Stimulated activated CD4-positive, alpha-beta T cell treated with anti-CD3 and anti-CD28 coated beads, Interleukin-15, amount 100 ng/mL, for 1 hour (primary cell): ENCODE measurements at places on chromosomes 3 and 15.

- DNase-seq = no peak
Observed at GRCh38 chr3:66145408-66145733, 75.4 kb upstream of the SLC25A26 start.

DNA sequence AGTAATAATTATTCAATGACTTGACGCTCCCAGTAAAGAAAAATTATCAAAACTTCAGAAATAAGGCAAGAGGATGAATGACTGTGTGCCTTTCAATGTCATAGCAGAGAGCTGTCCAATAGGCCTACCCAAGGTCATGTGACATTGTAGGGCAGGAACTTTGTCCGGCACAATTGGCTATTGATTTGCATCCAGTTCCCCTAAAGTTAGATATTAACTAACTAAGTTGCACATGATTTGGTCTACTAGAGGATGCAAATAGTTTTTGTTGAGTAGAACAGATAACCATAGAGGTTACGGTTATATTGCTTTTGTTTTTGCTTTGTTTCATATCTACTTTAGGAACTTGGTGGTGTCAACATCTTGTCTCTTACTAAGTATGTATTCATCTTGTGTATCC lies 127.9 kb upstream of the PFN2 start:
- DNase-seq = no peak

GRCh38 chr3:153061938-153062528 lies 100.0 kb upstream of the RAP2B start:
- no peak for DNase-seq

GRCh38 chr15:81026836-81027599 lies 26.3 kb downstream of the TLNRD1 start:
- DNase-seq = no peak

DNA sequence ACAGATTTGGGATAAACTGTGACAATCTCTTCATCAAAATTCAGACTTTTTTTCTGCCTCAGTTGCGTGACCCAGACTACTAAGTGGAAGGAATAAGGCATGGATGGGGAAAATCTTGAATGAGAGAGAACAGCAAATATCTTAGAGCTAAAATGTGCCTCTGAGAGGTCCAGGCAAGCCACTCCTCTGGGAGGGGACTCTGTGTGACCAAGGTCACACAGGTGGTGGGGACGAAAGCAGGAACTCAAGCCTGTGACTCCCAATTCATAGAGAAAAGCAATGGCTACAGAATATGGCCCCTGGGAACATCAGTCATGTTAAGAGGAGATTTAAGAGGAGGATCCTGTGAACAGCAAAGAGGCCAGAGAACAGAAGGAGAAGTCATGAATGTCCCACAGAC lies 268.1 kb downstream of the FOXP1 start:
- no peak for DNase-seq

DNA sequence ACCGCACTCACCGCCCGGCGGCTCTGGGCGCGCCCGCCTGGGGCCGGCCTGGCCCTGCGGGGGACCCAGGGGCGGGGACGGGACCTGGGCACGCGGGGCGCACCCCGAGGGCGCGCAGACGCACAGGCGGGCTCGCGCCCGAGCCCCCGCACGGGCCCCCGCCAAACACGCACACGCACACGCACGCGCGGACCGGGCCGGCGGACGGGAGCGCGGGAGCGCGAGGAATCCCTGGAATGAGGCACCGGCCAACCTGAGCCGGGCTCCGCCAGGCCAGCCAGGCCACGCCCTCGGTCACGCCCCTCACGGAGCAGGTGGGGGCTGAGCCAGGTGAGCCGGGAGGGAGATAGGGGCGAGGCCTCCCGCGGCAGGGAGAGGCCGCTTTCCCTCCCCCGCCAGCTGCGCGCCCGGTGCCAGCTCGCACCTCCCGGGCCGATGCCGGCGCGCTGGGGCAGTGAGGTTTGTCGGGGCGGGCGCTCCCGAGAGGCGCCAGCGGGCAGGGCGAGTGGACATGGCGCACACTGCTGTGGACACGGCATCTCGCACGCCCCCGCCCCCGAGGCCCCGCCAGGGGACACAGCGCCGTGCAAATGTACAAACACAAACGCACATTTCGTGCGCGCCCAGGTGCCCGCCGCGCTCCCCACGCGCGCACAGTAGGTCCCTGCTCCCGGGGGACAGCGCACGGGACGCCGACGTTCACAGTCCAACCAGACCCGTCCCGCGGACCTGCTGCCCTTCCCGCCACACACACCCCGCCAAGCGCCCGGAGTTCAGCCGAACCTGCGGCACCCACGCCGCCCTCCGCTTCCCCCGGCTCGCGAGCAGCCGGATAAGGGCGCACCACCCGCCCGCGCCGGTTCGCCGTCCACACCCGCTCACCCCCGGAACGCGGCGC lies 75.9 kb upstream of the VGLL4 start:
- peak; percentile 65 for DNase-seq

GRCh38 chr3:156256256-156256655 lies 135.9 kb downstream of the KCNAB1 start:
- no peak for DNase-seq

DNA sequence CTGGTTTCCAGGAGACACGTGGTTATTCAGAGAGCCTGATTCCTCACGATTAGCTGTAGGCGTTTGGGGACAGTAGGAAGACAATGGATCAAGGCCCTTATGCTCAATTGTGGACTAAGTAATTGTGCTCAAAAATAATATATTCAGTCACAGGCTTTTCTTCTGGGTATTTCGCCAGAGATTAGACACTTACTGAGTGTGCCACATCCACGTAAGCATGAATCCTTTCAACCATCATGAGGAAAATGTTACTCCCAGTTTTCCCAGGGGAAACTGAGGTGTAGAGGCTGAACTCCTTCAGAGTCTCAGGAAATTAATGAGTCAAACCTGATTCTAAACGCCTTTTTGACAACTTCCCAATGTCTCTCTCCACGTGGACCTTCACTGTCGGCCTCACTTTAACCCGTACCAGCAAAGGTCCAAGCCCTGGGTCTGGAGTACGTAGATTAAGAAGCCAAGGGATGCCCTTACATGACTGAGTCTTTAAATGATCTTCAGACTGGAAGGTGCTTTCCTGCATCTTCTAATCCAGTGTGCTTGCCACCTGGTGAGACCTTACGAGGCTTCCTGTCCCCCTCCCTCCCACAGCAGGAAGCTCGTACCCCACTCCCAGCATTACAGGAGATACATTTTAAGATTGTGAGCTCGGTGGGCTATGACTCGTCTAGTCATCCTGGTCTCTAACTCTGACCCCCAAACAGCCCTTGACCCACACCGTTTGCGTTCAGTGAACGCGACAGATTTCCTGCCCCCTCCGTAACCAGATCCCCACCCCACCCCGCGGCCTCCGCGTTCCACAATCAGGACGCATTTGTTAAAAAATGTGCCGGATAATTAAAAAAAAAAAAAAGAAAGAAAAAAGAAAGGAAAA lies 1.7 kb downstream of the PKM start:
- DNase-seq = peak; percentile 14

DNA sequence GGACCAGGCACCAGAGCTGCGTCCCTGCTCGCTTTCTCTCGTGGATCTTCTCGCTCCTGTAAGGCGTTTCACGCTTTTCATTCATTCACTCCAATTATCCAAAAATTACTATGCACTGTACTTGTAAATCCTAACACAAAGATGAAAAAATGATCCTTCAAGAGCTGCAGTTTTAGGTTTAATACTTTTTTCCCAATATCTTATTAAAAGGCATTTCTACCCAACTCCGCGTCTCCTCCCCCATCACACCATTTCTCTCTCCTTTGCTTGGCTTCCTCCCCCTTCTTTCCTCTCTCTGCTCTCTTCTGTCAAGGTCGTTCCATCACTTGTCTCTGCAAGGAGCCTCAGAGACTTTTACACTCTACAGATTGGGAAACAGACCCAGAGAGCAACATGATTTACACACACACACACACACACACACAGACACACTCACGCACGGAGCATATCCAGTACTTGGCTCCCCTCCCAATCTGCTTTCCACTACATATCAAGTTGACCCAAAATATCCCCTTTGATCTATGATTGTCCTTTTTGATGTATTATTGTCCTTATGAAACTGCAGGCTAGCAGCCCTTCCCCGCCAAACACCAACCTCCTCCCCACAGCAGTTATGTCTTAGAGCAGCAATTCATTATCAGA lies 479 bp upstream of the CLDN1 start:
- no peak for DNase-seq

DNA sequence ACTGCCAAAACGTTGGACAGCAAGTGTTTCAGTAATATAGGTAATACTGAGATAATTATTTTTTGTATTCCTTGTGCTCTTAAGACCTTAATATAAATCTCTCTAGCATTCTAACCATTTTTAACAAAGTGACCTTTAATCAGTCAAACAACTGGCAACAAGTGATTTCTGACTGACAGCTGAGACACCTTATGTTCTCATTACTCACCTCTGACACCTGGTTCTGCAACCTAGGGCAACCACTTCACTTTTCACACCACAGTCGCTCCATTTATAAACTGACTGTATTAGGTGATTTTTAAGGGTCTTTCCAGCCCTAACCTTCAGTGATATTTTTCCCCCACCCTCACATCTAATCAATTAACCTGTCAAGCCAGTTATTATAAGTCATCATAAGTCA lies 60.4 kb upstream of the C15orf61 start:
- no peak for DNase-seq

DNA sequence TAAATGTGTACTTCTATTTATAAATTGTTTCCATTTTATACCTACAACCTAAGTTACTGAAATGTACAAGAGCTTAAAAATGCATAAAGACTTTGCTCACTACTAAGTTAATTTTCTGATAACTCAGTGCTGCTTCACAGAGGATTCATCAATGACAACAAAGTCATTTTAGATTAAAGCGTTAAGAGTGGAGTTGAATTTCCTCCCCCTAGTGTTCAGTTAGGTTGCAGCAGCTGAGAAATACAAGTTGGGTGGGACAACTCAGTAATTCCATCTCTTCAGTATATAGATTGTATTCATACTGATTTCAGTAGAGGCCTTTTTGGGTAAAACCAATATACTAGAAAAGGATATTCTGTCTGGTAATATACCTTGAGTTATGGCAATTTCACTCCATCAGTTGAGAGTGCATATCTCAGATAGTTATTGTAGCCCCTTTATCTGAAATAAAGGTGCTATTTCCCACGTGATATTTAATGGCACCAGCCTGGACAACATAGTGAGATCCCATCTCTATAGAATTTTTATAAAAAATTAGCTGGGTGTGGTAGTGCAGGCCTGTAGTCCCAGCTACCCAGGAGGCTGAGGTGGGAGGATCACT lies 6.9 kb upstream of the RPL35A start:
- DNase-seq = no peak

GRCh38 chr15:98380721-98381120 lies 267.6 kb upstream of the IGF1R start:
- no peak for DNase-seq

DNA sequence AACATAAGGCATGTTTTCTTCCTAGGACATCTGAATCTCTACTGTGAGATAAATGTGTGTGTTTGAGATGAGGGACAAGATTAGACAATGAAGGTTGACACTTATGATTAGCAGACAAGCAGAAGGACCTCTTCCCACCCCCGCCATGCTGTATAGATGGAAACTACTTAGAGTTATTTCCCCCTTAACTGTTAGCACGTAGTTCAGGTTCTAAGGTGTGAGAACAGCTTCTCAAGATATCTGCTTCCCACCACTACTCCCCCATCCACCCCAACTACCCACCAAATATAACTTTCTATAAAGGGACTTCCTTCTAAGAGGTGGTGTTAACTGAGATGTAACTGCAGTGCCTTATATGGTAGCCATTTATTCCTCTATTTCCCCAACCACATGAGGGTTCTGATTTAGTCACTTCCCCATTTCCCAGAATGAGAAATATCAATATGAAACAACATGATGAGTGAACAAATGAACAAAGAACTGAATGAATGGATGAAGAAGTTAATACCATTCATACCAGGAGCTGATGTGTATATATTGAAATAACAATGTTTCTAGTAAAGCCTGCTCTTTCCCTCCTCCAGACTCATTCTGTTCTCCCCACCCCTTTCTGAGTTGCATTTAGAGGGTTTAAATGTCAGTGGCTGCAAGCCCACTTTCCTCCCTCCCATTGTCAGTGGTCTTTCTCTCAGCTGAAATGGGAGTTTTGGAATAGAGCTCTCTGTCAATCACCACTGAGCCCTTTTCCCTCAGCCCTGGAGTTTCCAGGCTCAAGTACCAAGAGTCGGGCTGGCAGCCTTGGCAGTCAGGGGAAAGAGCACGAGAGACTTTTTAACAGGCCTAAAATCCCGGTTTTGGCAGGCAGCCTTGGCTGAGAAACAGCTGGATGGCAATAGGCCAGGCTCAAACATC lies 7.7 kb upstream of the RFTN1 start:
- DNase-seq = no peak

GRCh38 chr3:4471907-4472306 lies 4.8 kb upstream of the SUMF1 start:
- DNase-seq = no peak

DNA sequence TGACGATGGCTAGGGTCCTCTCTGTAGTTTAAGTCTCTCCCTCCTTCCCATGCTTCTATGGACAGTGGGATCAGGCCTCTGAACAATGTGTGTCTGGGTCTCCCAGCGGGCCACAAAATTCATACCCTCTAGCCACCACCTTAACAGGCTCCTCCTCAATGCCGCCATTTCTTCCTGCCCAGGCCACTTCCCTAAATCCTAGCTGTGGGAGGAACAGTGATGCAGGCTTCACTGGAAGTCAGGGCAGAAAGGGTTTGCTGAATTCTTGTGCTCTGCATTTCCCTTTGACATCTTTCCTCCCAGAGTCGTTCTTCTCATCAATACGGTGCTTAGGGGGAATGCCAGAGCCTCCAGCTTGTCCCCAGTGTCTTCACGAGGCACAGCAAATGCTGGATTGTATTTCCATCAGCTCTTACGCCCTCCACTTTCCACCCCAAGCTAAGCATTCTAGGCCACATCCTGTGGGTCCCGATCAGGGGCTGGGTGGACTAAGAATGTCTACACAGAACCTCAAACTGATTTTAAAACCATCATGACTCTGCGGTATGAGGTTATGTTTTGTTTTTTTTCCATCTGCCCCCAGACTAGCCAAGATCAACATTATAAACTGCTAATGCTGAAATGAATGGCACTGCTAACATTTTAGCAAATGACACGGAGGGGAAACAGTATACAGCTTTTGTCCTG lies 11.9 kb upstream of the LDHAL6B start:
- no peak for DNase-seq

DNA sequence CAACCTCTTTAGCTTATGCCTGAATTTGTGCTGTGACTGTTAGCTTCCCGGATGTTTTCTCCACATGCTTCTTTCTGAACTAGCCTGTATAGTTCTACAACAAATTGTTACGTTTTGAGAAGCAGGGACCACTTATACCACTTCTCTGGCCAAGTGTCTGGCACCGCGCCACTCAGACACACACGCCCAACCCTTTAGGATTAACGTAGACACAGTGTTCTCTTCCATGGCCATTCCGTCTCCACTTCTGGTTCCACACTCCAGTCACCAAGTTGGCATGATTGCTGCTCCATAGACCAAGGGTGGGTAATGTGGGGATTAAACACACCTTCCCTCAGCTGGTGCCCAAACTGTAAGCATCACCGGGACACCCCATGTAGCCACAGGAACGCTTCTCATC lies 755 bp upstream of the TMEM108 start:
- DNase-seq = no peak

DNA sequence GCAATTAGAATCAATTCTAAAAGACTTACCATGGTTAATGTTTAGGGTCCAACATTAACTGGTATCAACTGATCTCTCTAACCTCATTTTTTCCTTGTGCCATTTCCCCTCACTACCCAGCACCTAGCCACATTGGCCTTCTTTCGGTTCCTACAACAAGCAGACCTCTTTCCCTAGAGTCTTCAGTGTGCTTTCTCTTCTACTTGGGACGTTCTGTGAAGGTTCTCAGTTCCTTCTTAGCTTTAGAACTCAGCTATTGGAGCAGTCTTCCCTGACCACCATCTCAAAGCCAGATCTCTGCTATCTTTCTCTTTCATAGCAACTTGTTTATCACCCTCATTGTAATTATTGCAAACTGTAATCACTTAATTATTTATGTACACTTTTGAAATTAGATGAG lies 31.5 kb upstream of the MINDY4B start:
- DNase-seq = no peak
